Activated T-cell treated with anti-CD3 and anti-CD28 coated beads, Interleukin-2, amount 50 U/mL, for 48 hours (primary cell): ENCODE measurements at places on chromosomes 2 and 18.

DNA sequence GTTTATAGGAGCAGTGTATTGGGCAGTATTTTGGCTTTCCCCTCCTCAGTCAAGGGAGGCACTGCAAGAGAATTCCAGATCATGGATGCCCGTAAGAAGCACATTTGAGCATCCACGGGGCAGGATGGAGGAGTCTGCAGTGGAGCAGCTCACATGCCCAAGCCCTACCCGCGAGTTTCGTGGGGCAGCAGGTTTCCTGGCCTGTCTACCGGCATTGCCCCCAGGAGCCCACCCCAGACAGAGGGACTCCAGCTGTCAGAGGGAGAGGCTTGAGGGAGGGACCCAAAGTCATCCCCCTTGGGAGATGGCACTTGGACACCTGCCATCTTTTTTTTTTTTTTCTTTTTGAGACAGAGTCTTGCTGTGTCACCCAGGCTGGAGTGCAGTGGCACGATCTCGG lies 31.3 kb downstream of the TMEM177 start:
- DNase-seq, result no peak

GRCh38 chr2:178220814-178221213 lies 26.5 kb downstream of the OSBPL6 start:
- DNase-seq, result no peak

- no peak for DNase-seq
These were observed 18.9 kb upstream of the FZD7 start for GRCh38 chr2:202014759-202015211.

DNA sequence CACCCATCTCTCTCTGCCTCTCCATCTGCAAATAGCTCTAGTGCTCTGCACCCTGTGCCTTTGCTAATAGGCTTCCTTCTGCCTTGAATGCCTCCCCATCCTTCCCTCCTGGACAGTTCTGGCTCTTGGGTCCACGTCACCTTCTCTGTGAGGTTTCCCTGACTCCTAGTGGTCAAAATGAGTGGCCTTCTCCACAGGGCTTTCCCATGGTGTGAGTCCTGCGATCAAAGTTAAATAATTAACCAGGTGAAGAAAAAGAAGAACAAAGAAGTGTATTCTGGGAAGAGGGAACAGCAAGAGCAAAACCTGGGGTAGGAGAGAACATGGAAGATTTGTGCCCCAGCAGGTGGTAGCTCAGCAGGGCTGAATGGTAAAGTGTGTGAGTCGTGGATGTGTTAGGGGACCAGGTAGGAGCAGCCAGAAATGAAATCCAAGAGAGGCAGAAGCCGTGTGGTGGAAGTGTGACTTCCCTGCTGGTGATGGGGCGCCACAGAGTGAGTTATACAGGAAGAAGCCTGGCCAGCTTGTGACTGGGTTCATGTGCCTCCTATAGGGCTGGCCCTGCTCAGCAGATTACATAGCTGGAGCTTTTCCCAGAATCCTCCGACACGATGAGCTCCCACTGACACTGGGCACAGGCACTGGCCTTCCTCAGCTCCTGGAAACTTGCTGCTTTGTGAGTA lies 93.8 kb upstream of the LDAH start:
- DNase-seq, result no peak

GRCh38 chr2:73333564-73333963 lies 40.2 kb upstream of the EGR4 start:
- DNase-seq, result no peak

DNA sequence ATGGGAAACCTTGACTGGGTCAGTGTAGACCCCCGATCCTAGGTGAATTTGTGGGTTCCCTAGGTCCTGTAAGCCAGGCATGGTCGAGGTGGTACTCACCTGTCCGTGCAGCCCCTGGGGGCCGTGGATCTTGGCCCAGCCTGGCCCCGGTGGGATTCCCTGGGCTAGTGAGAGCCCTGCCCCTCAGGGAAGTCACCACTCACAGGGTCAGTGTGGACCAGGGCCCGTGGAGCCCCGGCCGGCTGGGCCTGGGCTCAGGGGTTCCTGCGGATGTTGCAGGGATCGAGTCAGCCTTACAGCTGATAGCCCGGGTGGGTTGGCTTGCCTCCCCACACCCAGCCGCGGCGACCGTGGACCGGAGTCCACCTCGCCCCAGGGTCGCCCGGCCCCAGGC lies 528 bp downstream of the ATG9A start:
- no peak for DNase-seq

DNA sequence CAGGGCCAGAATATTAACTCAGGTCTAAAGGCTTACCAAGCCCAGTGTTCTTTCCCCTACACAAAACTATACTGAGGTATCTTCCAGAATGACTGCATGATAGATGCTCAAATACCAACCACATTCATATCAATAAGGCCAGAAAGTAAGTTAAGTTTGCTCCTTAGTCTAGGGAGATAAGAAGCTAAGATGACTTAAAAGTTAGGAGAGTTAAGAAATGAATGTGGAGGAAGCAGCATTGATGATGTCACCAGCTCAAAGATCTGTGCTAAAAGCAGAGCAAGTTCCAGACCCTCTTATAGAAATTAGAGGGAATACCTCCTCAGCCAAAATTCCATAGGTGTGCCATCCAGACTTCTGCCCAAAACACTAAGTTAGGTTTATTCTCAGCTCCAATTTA lies 6.1 kb downstream of the PPP4R1 start:
- no peak for DNase-seq

- peak; percentile 80 for DNase-seq
These were observed 1.2 kb downstream of the YPEL5 start for GRCh38 chr2:30147715-30148610.

GRCh38 chr2:219526320-219527075 lies 12.2 kb downstream of the ASIC4 start:
- no peak for DNase-seq

DNA sequence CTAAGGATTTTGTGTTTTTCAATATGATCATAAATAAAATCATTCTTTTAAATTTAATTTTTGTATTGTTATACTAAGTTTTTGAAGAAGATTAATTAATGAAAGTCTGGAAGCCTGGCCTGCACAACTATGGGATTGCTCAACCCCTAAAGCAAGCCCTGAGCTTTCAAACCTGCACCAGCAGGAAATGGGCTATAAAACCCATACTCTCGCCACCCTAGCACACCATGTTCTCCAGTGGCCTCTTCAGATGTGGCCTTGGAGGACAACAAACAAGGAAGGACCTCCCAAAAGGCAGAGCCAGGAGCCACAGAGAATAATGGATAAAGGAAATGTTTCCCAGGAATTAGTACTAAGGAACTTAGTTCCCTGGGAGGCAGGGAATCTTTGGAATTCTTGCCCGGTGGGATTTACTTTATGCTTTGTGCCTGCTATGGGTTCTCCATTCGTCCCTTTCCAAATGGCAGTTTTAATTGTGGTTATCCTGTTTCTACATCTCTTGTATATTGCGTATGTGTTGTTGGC lies 212.5 kb downstream of the ZFP36L2 start:
- DNase-seq, result no peak

- DNase-seq, result no peak
These were observed 493 bp downstream of the FN1 start for GRCh38 chr2:215435280-215435869.

DNA sequence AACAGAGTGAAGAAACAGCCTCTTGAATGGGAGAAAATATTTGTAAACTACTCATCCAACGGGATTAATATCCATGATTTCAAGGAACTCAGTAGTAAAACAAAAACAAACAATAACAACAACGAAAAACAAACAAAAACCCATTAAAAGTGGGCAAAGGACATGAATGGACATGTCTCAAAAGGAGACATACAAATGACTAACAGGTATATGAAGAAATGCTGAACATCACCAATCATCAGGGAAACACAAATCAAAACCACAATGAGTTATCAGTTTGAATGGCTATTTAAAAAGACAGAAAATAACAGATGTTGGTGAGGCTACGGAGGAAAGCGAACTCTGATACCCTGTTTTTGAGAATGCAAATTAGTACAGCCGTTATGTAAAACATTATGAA lies 224.8 kb upstream of the NRXN1 start:
- no peak for DNase-seq

DNA sequence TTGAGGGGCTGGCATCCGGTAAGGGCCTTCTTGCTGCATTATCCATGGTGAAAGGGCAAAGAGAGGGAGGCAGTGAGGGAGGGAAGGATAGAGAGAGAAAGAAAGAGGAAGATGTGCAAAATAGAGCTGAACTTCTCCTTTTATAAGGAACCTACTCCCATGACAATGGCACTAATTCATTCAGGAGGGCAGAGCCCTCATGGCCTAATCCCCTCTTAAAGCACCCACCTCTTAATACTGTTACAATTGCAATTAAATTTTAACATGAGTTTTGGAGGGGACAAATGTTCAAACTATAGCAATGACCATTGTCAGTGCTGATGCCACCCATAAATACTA lies 60.2 kb downstream of the CXCR4 start:
- no peak for DNase-seq

GRCh38 chr2:43634604-43635306 lies 2.3 kb upstream of the PLEKHH2 start:
- DNase-seq, result no peak

GRCh38 chr18:41993151-41993550 lies 38.1 kb downstream of the PIK3C3 start:
- DNase-seq, result no peak

DNA sequence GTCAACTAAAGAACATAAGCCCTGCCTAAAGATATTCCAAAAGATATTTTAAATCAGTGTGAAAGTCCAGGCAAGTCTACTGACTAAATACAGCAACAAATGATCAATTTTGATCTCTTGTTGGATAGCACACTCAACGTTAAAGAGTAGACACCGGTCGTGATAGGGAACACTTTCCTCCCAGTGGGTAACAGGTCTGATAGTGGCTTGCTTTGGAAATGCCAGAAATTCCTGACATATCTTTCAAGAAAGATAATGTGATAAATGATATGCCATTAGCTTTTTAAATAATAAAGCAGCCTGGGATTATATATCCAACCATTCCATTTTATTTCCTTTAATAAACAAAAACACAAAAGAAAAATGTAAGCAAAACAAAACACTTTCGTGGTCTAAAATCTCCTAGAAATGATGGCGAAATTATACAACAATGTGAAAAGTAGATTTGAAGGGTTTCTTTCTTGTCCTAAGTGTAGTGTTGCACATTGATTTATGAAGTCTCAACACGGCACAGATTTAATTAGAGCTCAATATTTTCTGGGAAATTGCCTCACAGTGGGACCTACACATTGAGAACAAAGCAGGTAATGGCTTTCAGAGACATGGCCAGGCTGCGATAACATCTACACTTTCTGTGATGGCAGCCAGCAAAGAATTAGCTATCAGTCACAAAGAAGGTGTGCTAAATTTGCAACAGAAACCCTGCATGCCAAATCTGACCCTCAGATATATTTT lies 158.6 kb downstream of the PPP1R1C start:
- no peak for DNase-seq

- no peak for DNase-seq
These were observed 40.5 kb downstream of the CRYGD start for GRCh38 chr2:208083807-208084206.

GRCh38 chr2:9240745-9241144 lies 34.1 kb downstream of the ASAP2 start:
- peak; percentile 30 for DNase-seq

GRCh38 chr18:57544936-57545660 lies 41.4 kb downstream of the FECH start:
- no peak for DNase-seq

DNA sequence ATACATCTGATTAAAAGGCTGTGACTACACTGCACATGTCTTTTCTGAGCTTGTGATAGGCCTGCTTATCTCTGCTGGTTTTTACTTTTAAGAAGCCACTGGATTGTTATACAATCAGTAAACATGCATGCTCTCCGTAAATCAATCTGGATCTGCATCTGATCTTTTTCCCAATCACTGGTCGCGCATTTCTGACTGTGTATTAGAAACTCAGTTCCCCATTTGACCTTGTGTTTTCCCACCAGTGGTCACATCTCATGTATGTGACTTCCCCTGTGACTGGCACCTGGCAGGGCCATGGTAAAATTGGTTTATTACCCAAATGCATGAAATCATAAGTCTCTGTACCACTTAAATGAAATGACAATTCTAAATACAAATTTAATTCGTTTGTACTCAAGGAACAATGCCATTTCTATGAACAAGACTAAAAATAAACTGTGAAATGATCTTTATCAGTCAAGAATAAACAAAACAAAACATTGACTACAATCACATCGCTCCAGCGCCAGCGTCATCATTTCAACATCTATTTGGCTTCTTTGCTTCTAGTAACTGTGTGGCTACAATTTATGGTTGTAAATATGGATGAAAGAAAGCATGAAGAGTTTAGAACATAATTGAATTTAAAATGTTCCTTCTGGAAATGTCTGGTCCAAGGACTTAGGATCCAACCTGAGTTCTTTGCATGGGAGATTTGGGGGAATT lies 396.6 kb upstream of the TRIB2 start:
- DNase-seq, result no peak

DNA sequence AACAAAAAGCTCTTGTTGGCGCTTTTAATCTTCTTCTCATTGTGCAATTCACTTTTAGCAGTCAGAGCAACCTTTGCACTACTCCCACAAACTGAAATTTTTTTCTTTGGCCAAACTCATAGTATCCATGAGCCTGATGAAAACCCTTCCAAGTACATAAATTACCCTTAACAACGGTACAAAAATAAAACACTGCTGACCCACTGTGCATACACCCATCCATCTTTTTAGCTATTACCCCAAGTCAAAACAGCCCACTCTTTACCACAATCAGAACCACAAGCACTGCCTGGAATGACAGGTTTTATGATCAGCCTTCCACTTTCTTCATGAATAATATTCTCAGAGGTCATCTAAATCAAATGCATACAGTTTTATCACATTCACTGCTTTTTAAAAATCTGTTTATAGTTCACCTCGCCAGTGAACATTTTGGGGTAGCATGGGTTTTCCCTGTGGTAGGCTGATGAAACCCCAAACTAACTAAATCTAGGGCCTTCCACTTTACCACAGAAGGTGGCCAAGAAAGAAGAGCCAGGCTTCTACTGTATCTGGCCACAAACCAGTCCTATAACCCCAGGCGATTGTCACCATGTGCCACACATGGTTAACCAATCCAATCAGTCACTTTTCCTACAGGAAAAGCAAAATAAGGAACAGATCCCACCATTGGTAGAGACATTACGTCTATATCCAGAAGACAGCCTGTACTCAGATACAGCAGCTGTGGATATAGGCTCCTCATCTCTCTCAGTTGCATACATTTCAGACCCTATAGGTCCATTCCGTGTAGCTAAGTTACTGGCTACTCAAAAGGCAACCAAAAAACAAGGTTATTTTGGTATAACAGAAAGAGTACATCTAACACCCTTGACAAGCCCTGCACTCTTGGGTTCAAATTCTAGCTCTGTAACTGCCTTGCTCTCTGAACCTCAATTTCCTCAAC lies 171.3 kb downstream of the THADA start:
- DNase-seq, result no peak

GRCh38 chr2:96408616-96409015 lies 73.0 kb downstream of the NCAPH start:
- no peak for DNase-seq

GRCh38 chr18:24930971-24931370 lies 421.0 kb downstream of the ZNF521 start:
- DNase-seq, result no peak
